ENCODE measurements at places on chromosomes 7 and 10.

DNA sequence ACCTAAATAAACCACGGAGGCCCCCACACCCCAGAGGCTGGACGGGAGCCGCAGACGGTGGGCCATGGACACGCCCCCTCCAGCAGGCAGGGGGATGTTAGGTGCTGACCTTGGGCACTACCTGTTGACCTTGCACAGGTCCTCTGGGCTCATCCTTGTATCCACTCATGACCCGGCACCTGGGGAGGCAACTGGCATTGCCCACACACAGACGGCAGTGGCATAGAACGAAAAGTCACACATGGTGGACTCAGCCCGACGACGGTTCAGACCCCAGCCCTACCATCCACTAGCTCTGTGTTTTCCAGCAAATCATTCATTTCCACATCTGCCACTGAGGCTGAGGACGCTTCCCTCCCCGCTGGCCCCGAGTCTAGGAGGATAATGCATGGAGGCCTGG lies 247.7 kb upstream of the PPP2R2D start:
- no peak for DNase-seq

DNA sequence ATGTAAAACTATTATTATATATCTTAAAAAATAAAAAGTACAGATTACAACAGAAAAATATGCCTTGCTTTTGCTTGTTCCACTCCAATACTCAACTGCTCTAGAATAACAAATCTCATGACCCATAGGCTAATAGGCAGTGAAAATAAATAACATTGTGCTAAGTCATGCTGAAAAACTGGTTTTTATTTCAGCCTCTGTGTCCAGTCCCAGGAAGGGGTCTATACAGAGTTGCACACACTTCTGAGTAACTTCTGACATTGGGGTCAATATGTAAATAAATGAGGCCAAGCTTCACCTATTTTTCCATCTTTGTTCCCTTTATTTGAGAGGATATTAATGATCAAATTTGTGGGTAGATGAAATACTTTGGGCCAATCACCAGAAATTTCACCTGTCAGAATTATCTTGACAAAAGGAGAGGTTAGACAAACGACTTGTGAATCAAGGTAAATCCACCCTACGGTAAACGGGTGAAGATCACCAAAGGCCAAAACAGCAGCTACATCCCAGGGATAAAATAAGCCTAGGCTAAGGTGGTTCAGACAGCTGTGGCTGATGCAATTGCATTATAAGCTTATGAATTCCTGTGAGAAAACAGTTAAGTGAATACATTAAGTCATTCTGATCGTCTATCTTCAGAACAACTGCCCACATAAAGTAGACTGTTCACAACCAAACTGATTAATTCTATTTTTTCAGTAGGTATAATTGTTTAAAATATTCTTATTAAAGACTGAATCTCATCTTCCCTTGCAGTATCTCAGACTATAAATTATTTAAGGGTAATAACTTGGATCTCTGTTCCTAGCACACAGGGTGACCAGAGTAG lies 87.5 kb downstream of the UBE2H start:
- DNase-seq = no peak

DNA sequence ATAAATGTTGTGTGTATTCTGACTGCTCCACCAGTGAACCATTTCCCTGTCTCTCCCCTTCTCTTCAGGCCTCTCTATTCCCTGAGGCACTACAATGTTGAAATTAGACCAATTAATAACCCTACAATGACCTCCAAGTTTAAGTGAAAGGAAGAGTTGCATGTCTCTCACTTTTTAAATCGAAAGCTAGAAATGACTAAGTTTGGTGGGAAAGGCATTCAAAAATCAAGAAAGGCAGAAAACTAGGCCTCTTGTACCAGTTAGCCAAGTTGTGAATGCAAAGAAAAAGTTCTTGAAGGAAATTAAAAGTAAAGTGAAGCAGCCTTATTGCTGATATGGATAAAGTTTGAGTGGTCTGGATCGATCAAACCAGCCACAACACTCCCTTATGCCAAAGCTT lies 198.3 kb upstream of the YAE1 start:
- no peak for DNase-seq

DNA sequence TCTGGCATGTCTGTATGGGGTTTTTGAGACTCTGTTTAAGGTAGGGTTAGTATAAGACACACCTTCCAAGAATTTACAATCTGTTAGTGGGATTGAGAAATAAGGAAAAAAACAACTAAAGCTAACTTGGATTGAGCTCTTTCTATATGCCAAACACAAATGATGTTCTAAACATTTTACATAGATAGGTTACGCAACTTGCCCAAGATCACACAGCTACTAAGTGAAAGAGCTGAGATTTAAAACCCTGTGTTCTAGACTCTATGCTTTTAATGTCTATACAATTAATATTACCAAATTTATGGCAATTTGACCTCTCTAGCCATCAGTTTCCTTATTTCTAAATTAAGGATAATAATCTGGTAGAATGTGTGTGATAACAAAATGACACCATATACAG lies 1056.2 kb downstream of the LRMDA start:
- no peak for DNase-seq

DNA sequence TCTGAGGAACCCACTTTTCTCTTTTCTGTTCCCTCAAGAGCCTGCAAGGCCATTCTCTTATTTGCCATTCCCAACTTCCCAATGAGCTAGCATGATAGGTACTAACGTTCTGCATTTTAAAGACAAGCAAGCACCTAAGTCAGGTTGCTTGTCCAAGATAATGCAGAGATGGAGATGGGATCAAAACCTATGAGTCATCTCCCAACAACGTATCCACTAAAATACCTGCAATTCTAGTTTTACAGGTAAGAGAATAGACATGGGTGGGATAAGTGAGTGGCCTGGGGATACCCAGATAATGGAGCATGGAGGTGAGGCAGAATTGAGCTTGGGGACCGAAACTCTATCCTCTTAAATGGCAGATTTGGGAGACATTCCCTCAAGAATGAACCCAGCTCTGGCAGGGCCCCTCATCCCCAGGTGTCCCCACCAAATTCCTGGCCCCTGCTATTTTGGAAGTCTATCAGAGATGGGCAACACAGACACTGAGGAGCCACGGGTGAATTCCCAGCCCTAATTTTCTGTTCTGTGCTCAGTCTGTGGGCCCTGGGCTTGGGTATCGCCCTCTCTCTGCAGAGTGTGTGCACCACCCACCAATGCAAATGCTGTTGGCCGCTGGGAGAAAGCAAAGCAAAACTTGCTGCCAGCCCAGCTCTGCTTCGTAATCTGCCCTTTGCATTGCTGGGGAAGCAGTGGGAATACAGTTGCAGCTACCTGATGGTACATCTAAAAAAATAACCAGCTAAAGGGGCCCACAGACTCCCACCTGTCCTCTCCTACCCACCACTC lies 98.3 kb downstream of the KCNMA1 start:
- DNase-seq = no peak

DNA sequence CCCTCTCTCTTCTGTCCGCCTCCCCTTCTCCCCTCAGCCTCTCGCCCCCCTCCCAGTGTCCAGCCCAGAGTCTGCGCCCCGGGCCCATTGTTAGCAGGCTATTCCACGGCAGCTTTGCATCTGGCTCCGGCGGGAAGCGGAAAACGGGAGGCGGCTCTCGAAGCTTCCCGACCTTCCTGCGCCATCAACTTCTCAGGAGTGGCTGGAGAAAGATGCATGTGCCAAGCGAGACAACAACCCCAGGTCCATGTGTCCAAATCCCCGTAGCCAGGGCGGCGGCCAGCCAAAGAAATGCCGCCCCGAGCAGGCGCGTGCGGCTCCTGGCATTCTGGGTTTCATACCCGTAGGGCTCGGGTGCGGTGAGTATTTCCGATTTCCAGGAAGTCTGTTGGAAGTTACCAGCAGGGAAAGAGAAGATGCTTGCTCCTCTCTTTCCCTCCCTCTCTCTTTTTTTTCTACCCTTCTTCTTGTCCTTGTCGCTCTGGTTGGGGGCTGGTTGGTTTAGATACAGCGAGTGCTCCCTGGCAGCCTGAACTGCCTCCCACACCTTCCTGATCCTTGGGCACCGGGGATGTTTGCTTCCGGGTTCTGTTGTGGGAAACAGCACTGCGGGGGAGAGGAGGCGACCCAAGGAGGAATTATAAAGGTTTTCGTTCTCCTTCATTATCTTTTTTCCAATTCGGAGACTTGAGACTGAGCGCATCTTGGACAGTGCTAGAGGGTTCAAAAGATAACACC lies 1.2 kb upstream of the HOXA2 start:
- DNase-seq = no peak

GRCh38 chr10:71706216-71707121 lies 13.1 kb downstream of the C10orf105 start:
- no peak for DNase-seq

GRCh38 chr7:79034730-79035129 lies 418.7 kb downstream of the MAGI2 start:
- no peak for DNase-seq
